Mesenteric fat pad (tissue), 1 donor: ENCODE measurements at places on chromosomes 7 and 10.

DNA sequence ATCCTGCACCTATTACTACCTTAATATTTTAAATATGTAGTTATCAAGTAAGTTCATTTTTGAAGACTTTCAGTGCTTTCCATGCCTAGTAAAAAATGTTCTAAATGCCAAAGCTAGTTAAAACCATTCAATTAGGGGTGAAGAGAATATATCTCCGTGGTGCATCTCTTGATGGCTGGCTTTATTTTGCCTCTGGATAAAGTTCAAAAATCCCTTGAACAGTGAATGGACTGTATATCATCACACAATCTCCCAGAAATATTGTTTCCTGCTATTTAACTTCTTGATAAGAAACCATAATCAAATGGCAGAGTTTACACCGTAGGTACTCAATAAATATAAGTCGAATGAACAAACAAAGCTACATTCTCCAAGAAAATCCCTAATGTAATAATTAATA is 1113.0 kb upstream of the C7orf33 start:
- no peak for DNase-seq

DNA sequence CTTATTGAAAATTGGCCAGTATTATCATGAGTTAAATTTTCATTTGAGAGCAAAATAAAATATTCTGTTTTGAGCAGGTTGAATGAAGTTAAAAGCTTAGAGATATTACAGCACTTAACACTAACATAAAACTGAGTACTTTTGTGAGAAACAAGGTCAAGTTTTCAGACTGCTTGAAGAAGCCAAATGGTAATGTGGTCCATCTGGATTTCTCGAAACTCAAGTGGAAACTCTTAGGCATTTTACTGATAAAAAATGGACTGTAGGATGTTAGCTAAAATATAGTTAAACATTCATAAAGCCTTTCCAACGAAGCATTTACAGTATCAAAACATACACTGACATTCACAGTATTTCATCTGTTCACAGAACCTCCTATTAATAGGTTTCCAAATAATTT is 528.1 kb upstream of the SEMA3D start:
- no peak for DNase-seq

- DNase-seq: no peak
Measured at GRCh38 chr7:30804078-30804661, 33.0 kb downstream of the MINDY4 start.

DNA sequence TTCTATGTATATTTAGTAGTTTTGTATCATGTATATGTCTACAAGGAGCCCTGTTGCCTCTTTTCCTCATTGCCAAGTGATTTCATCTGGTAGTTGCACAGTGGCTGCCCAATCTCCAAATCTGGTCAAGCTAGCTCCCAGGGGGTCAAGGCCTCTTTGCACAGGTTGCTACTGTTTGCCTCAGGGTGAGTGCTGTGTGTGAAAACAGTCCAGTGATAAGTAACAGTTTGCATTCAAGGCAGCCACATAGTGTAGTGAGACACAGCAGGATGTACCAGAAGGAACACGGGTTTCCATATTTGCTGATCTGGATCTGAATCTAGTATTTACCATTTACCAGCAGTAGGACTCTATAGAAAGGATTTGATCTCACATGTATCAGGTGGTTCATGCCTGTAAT is 13.3 kb upstream of the EPC1 start:
- DNase-seq: no peak

GRCh38 chr10:12727832-12728215 is 273.7 kb downstream of the CCDC3 start:
- DNase-seq: no peak

DNA sequence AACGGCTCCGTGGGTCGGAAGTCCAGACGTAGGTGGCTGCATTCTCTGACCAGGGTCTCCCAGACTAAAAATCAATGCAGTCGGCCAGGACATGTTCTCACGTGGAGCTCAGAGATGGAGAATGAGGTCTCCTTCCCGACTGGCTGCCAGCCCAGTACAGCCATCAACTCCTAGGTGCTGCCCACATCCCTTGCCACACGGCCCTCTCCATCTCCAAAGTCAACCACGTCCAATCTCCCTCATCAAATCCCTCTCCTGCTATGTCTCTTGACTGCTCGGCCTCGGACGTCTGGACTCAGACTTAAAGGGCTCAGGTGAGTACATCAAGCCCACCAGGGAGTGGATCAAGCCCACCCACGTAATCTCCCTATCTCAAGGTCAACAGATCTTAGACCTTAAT is 6.9 kb downstream of the MAD1L1 start:
- DNase-seq: no peak

- DNase-seq: no peak
Measured at GRCh38 chr7:117997862-117998825, 124.9 kb upstream of the CTTNBP2 start.

- DNase-seq: no peak
Measured at GRCh38 chr10:28494420-28494819, 38.5 kb upstream of the WAC start.
